ENCODE measurements at places on chromosomes 5 and 9.
A peak's percentile ranks its signal among the peaks of the same experiment; 100 is the strongest.

DNA sequence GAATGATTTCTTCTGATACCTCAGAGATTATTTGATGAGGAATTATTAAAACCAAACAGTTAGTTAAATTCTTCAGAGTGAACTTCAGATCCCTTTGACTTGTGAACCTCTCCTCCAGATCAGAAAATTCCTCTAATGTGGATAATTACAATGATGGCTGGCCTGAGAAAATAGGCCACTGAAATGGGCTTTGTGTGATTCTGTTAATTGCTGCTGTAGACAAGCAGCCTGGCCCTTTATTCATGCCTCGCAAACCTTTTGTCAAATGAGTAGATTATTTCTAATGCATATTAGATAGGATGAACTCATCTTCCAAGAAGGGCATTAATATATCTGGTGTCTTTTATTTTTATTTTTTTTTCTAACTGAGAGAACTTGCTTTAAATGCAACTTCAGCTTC, 855.2 kb downstream of the TLE4 start:
- no peak for DNase-seq

DNA sequence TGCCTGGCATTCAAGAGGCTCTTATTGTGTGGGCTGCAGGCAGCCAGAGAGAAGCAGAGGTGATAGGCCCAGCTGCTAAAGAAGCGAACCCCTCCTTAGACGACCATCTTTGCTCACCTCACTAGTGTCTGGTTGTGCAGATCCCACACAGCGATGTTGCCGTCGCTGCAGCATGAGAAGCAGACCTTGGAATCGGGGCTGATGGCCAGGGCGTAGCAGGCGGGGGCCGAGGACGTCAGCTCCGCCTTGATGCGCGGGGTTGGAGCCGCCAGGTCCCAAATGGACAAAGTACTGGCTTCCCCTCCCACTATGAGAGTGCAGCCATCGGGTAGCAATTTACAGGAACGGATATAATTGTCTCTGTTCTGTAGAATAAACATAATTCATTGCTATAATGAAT, 98.7 kb downstream of the TLE1 start:
- DNase-seq, result no peak

DNA sequence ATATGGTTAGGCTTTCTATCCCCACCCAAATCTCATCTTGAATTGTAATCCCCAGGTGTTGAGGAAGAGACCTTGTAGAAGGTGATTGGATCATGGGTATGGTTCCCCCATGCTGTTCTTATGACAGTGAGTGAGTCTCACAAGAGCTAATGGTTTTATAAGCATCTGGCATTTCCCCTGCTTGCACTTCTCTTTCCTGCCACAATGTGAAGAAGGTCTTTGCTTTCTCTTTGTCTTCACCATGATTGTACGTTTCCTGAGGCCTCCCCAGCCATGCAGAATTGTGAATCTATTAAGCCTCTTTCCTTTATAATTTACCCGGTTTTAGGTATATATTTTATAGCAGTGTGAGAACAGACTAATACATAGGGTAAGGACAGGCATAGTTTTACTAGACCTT, 334.5 kb downstream of the TLR4 start:
- no peak for DNase-seq

GRCh38 chr5:17398431-17398830, 99.6 kb upstream of the TAF11L2 start:
- no peak for DNase-seq

- no peak for DNase-seq
These were observed 65.2 kb downstream of the RAI14 start for GRCh38 chr5:34721327-34721726.

GRCh38 chr5:14364096-14364495, 217.5 kb upstream of the OTULINL start:
- no peak for DNase-seq

DNA sequence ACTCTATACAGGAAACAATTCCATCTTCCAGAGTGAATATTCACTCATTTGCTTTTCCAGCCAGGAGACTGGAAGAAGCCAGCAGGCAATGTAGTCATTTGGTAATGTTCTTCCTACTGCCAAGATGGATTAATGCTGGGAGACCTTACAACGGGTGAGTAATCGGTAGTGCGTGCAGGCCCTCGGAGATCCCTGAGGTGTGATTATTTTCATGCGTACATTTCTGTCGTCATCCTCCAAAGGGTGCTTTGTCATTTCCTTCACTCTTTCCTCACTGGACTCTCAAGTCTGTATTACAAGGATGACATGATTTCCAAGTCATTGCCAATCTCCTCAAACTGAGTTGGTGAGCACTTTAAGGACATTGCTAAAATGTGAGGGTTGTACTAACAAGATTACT, 263.5 kb downstream of the CWC27 start:
- DNase-seq, result no peak

DNA sequence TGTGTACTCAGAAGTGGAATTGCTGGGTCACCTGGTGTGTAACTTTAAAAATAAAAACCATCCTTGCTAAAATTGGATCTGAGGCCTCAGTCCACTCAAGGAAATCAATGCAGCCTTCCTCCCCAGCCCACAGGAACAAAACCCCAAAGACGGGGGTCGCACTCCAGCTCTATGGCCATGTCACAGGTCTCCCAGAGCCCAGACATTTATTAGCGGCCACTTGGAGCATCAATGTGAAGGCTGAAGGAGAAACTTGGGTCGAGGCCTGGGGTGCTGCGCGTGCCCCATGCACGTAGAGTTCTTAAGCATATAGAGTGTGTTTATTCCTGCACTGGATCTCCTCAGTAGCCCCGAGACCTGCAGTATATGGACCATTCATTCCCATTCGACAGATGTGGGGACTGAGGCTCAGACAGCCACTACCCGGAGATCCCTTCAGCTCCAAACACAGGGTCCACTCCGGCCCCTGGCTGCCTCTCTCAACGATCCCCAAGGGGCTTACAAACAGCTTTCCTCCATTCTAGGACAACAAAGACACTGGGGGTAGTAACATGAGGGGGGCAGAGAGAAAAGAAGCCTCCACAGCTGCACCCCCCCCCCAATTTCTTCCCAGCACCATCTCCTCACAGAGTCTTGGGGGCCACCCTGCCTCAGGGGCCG, 14.3 kb upstream of the OLFM1 start:
- DNase-seq, result no peak

DNA sequence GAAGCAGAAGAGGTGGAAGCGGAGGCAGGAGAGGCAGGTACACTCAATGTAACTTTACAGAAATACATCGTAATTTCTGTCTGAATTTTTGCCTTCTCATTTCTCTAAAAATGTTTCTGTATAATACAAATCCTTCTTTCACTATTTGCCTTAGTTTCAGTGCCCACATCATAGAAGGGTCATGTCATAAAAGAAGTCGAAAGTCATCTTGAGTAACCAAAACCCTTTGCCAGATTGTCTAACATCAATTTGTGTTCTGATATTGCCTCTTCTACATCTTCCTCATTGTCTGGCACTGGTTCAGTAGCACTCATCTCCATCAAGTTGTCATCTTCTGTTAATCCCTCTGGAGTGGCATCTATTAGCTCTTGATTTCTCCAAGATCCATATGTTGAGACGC, 6.2 kb upstream of the CYFIP2 start:
- no peak for DNase-seq

DNA sequence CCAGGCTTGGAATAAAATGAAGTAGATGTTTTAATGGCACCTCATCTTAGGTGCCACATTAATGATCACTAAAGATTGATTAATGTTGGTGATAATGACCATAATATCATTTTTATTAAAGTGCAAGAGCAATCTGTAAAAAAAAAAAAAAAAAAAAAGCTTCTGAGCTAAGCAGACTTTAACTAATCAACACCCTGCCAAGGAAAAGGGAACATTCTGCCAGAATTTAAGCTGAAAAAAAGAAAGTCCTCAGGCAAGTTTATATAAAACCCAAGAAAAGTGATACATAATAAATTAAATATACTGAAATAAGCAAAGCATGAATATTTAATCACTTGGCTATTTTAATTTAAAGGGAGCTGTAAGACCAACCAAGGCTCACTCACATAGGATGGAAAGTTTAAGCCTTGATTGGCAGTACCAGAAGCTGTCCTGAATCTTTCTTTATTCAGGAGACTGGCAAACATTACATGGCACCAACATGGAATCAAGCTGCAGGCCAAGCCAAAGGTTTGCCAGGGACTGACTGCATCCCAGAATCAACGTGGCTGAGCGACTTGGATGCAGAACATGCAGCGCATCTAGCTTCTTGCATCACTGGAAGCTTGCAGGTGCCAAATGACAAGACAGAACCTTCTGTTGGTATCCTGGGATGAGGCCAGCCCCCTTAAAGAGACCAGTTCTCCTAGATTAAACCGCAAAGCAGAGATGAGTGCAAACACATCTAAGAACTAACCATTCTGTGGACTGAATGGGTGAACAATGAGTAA, 413.6 kb downstream of the ENC1 start:
- no peak for DNase-seq

DNA sequence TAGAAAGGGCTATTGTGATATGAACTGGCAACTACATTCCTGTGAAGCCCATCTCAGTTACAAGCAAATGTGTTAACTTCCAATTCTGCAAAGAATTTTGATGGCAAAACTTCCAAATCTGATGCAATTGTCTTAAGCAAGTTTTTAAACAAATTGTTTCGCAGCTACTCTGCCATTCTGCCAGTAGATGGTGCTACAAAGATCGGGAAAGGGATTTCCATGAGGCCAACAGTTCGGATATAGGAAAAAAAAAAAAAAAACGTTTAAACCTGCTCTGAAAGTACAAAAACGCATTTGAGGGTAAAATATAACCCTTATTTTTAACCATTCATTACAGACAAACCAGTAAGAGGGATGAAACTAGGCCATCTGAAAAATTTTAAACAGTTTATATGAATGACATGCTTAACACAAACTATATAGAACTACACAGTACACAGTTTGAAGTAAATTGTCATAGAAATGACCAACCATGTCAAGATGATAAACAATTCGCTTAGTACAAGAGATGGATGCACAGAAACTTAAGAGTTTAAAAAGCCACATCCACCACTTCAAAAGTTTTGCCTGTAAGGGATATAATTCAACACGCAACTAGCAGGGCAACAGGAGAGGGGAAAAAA, 2.2 kb downstream of the HNRNPA0 start:
- DNase-seq, result peak; percentile 65

DNA sequence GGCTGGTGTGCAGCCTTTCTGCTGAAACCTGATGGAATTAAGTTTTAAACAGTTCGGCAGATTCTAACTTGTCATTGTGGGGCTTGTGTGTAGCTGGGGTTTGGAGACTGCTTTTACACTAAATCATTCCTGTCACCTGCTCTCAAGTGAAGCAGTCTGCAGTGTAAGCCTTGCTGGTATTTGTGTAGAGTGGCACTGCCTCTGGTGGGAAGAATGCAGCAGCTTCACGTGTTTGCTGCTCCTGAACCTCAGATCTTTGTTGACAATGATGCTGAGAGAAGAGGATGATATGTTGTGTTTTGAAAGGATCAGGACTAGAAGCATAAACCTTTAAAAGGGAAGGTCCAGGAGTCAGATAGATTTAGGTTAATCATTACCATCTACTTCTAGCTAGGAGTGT, 88.1 kb downstream of the KDM4C start:
- DNase-seq, result no peak

- DNase-seq, result no peak
These were observed 102.1 kb upstream of the CEP78 start for GRCh38 chr9:78133751-78134150.

GRCh38 chr9:95627802-95628201, 111.0 kb upstream of the PTCH1 start:
- no peak for DNase-seq

DNA sequence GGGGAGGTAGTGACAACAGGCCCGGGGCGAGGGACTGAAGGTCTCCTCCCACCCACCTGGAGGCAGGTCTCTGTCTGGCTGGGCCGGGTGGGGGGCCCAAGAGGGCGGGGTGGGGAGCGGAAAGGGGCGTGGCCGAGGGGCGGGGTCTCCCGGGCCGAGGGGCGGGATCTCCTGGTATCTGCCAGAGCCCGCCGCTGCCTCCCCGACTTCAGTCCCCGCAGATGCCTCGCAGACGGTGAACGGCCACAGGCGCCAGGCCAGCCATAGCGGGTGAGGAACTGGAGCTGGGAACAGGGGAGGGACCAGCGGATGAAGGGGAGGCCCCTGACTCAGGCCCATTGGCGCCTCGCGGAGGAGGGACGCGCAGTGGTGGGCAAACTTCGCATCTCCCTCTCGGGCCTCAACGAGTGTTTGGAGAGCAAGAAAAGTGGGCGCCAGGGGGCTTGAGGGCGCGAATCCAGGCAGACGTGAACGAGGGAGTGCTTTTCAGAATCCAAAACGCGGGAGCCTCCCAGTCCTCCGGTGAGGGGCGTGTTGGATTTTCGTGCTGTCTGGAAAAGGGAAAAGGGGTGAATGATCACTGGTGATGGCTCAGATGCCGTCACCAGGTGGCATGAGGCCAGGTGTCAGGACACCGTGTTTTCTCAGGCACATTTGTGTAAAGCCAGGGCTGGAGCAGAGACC, at the start of gene ADGRD2:
TSS of gene ADGRD2 (plus strand) at position 211 of the 684 bp plus-strand sequence. CDS start 1,216 bp downstream, outside the sequence.
- peak; percentile 10 for DNase-seq

GRCh38 chr5:173917788-173918786, 29.9 kb downstream of the CPEB4 start:
- DNase-seq, result peak; percentile 86

- peak; percentile 17 for DNase-seq
These were observed at the start of gene DRD1 for GRCh38 chr5:175444060-175444904. TSS of gene DRD1 (minus strand) at chr5:175444182. CDS start at chr5:175443099, 1,083 bp downstream.

DNA sequence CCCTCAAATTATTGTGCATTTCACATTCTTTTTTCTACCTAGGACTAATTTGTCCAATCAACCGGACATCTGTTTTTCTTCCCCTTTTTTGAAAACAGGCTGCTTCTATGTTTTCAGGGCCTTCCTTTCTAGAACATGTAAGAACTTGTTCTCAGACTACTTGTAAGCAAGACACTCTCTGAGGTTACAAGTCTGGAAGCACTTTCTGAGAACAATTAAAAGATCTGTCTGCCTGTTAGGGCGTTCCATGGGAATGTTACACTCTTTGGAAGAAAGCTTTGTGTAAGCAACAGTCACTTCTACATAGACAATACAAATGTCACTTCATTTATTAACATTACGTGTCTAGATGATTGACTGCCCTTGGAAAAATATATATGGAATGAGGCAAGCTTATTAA, 50.9 kb upstream of the HSPB3 start:
- no peak for DNase-seq

DNA sequence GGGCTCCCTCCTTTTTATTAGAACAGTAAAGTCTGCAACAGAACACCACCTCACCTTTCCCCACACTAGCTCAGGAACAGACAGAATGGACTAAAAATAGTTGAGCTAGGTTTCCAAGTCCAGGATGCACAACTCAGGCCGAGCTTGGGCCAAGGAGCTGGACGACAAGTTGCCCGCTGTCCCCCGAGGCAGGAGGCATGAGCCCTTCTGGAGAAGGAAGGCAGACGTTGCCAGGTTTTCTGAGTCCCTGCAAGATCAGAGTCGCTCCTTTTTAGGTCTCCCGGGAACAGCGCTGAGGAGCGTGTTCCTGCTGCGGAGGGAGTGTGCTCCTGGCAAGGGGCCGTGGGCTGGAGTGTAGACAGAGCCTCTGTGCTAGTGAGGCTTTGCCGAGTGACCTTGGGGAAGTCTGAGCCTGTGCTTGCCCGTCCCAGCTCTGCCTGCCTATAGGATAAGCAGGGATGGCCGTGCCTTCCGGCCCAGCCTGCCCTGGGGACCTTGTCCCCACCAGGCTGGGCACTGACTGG, 121.6 kb downstream of the WNK2 start:
- DNase-seq, result no peak
